IPS DF 6.9 (cell line): ENCODE measurements at places on chromosomes 16 and 17.
A peak's percentile ranks its signal among the peaks of the same experiment; 100 is the strongest.

DNA sequence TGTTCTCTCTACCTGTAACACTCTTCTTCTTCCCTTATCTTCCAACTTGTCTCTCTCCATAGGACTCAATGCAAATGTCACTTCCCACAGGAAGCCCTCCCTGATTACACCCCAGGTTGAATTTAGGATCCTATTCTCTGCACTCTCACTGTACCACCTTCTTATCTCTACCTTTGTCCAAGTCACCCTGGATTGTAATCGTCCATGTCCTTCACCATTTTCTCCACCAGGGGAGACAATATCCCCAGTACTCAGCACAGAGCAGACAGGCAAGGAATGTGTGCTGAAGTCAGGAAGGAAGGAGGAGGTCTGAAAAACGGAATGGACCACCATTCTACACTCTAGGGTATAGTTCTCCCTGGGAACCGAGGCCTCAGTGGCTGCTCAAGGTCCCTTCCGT is 14.2 kb downstream of the C16orf82 start:
- no peak overlapping the region for H3K4me3 ChIP-seq
- DNase-seq = peak; percentile 50
- H3K27me3 ChIP-seq = no peaks in the 10 kb centered on the region
- H3K4me1 ChIP-seq = peaks cover 4% of the 10 kb centered on the region; the same call in 1 of the 2 replicates
- no peak overlapping the region for H3K27ac ChIP-seq

GRCh38 chr16:88377961-88378360 is 4.8 kb upstream of the ZNF469 start:
- no peak for DNase-seq
- no peak overlapping the region for H3K4me3 ChIP-seq
- H3K4me1 ChIP-seq = peaks cover 13% of the 10 kb centered on the region
- no peak overlapping the region for H3K27ac ChIP-seq
- peaks cover 7% of the 10 kb centered on the region for H3K27me3 ChIP-seq

DNA sequence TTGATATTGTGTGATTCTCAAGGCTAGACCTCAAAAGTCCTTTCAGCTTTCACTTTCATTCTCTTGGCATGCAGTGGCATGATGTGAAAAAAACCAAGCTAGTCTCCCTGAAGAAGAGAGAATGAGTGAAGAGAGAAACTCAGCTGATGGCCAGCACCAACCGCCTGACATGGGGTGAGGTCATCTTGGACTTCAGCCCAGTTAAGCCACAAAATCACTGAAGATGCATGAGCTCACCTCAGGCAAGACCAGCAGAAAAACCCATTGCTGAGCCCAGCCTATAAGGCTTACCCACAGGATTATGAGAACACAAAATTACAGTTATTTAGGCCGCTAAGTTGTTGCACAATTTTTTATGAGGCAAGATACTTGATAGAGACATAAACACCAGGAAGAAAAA is 496.5 kb downstream of the TOX3 start:
- no peaks in the 10 kb centered on the region for H3K4me1 ChIP-seq
- no peak overlapping the region for H3K27ac ChIP-seq
- no peak overlapping the region for H3K4me3 ChIP-seq
- DNase-seq = no peak
- H3K27me3 ChIP-seq = no peaks in the 10 kb centered on the region
- no peaks in the 10 kb centered on the region for H3K36me3 ChIP-seq

GRCh38 chr17:59491353-59492090 is 73.9 kb upstream of the DHX40 start:
- no peaks in the 10 kb centered on the region for H3K36me3 ChIP-seq
- H3K4me3 ChIP-seq = no peak overlapping the region
- DNase-seq = no peak

GRCh38 chr17:4535667-4536258 is 19.4 kb downstream of the MYBBP1A start:
- H3K36me3 ChIP-seq = peaks cover 24% of the 10 kb centered on the region
- H3K27ac ChIP-seq = no peak overlapping the region
- no peak for DNase-seq
- H3K4me3 ChIP-seq = no peak overlapping the region
- no peaks in the 10 kb centered on the region for H3K27me3 ChIP-seq
- H3K4me1 ChIP-seq = peaks cover 6% of the 10 kb centered on the region

DNA sequence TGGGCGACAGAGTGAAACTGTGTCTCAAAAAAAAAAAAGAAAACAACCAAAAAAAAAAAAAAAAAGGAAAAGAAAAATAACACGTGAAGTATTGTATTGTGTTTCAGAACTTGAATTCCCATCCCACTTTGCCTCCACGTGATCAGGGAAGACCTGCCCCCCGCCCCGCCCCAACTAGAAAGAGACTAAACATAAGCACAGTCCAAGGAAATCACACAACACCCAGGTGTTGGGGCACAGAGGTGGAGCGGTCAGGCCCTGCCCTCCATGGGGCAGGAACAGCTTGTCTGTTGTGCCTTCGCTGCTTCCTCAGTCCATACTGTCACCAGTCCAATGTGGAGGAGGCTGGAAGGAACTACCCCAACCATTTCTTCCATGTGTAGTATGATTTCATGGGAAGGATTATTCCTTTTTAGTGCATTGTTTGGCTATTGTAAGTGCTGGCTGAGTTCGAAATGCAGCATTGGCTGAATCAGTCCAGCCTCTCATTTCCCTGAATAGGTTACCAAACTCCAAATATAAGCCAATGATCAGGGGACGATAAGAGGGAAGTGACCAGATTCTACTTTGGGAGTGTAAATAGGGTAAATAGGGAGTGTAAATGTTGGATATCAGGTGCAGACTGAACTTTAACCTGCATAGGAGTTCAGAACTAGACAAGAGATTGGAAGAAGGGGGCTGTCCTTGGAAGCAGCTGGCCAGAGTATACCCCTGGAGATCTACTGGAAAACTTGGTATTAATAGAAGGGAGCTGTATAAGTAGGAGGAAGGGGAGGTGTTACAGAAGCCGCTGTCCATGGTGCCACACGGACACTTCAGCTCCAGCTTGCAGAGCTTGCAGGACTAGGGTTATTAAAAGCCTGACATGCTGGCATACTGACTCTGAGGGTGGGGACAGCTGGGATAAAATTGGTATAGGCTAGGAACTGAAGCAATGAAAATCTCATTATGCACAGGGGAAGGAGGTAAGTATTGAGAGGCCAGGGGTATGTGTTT is 50.7 kb downstream of the TANGO6 start:
- no peaks in the 10 kb centered on the region for H3K36me3 ChIP-seq
- peak; percentile 22 for DNase-seq
- H3K27ac ChIP-seq = no peak overlapping the region
- no peaks in the 10 kb centered on the region for H3K27me3 ChIP-seq
- H3K4me1 ChIP-seq = no peaks in the 10 kb centered on the region
- no peak overlapping the region for H3K4me3 ChIP-seq

DNA sequence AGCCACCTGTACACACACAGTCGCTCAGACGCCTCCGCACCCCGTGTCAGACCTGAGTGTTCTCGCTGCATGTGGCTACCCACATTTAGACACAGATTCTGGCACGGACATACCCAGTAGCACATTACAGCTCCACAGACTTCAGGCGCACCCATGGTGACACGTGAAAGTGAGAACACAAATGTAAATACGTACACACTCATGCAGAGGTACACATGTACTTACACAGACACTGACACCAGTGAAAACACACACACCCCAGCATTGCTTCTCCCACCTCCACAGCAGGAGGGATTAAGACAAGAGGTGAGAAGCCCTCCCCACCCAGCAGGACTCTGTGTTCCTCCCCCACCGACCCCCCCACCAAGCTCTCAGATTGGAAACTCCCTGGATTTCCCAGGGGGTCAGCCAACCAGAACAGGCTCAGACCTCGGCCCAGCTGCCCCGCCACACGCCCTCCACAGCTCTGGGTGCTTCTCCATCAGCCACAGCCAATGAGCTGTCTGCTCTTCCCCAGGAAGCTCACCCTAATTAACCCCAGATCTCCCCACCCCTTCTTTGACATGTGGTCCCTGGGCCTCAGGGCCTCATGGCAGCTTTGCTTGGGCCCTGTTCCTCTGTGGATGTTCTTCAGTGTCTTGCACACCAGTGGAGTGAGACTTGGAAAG is 5.3 kb upstream of the FOXN1 start:
- no peak for DNase-seq
- no peaks in the 10 kb centered on the region; the same call in 1 of the 2 replicates for H3K36me3 ChIP-seq
- H3K27ac ChIP-seq = no peak overlapping the region
- no peak overlapping the region for H3K4me3 ChIP-seq

DNA sequence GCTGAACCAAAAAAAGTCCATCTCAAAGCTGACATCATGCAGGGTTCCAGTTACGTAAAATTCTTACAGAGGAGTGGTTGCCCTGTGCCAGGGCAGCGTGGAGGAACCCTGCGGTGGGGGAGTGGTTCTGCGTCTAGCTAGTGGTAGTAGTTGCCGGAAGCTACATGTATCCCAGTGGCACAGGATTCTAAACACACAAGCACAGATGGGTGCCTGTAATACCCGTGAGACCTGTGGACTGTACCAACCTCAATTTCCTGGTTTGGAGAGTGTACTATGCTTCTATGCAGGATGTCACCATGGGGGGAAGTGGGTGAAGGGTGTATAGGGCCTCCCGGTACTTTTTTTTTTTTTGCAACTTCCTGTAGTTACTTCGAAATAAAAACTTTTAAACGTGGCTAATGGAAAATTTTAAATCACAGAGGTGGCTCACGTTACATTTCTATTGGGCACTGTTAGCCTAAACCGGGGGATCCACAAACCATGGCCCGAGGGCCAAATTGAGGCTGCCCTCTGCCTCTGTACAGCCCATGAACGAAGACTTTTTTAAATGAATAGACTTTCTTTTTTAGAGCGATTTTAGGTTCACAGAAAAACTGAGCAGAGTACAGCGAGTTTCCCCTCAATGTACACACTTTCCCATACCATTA is 38.5 kb downstream of the TBC1D16 start:
- H3K4me1 ChIP-seq = peaks cover 10% of the 10 kb centered on the region
- DNase-seq = no peak
- no peak overlapping the region for H3K4me3 ChIP-seq
- no peaks in the 10 kb centered on the region for H3K27me3 ChIP-seq
- H3K36me3 ChIP-seq = peaks cover 8% of the 10 kb centered on the region; the same call in 1 of the 2 replicates
- H3K27ac ChIP-seq = no peak overlapping the region

DNA sequence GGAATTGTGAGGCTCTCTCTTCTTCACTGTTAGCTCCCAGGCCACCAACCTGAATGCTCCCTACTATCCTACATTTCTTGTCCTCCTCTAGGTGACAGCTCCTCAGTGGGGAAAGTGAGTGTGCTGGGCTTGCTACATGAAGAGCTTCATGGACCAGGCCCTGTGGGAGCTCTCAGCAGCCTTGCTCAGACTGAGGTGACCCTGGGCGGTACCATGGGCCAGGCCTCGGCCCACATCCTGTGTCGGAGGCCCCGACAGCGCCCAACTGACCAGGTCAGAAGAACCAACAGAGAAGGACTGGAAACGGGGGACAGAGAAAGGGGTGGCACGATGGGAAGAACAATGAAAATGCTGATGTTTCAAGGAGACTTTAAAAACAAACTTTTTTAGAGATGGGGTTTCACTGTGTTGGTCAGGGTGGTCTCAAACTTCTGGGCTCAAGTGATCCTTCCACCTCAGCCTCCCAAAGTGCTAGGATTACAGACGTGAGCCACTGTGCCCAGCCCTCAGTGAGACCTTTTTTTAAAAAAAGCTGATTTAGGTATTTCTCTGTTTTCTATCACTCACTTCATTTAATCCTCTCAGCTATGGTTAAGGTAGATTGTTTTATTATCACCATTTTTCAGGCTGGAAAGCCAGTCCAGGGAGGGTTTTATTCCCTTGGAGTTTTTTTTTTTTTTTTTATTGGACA is 4.9 kb downstream of the ELP5 start:
- no peak overlapping the region for H3K4me3 ChIP-seq
- H3K4me1 ChIP-seq = no peaks in the 10 kb centered on the region; the same call in 1 of the 2 replicates
- DNase-seq = no peak
- peaks cover 14% of the 10 kb centered on the region; the same call in 1 of the 2 replicates for H3K36me3 ChIP-seq
- no peak overlapping the region for H3K27ac ChIP-seq

- no peak overlapping the region for H3K27ac ChIP-seq
- no peak overlapping the region for H3K4me3 ChIP-seq
- H3K36me3 ChIP-seq = no peaks in the 10 kb centered on the region
- H3K27me3 ChIP-seq = no peaks in the 10 kb centered on the region
Measured at GRCh38 chr17:27109346-27109745, 184.6 kb upstream of the WSB1 start.

DNA sequence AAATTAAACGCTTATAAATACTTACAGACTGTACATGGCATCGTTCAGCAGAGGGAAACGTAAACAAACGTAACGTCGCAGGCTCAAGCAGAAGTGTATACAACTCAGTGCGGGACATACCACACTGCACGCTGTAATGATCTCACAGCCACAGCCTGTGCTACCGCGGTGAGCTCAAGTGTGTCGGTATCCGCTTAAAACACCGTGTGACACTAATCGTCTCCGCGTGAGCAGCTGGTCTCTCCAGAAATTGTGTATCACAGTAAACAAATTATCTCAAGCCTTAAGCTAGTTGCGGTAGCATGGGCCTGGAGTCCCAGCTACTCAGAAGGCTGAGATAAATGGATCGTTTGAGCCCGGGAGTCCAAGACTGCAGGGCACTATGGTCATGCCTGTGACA is 115.3 kb downstream of the ANKRD11 start:
- H3K4me1 ChIP-seq = peaks cover 4% of the 10 kb centered on the region; the same call in 1 of the 2 replicates
- H3K4me3 ChIP-seq = no peak overlapping the region
- no peak for DNase-seq
- no peaks in the 10 kb centered on the region for H3K27me3 ChIP-seq
- no peaks in the 10 kb centered on the region for H3K36me3 ChIP-seq

DNA sequence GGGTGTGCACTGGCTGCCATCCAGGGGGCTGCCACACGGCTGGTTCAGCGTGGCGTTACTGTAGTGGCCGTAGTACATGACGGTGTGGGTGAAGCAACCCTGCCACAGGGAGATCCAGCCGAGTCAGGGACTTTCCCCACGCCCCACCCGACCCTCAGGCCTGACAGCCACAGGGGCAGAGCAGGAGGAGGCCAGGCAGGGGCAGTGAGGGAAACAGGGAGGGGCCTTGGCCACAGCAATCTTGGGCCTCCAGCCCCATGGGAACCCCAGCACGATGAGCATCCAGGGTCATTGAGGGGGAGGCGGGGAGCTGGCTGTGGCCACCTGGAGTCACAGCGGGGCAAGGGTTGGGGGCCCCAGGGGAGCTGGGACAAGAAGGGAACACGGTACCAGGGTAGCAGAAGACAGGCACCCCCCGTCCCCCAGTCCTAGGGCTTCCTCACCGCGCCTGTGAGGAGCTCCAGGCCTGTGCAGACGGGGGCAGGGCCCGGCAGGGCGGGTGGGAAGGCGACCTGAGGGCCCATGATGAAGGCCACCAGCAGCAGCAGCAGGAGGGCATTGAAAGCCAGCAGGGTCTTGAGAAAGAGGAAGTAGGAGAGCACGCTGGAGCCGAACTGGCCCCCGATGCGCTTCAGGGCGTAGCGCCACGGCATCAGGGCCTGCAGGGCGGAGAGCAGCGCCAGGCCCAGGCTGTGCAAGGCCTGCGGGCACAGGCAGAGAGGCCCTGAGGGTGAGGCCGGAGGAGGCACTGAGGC is 4.3 kb downstream of the TMC6 start:
- peaks cover 45% of the 10 kb centered on the region for H3K36me3 ChIP-seq
- no peak overlapping the region for H3K27ac ChIP-seq
- no peaks in the 10 kb centered on the region for H3K27me3 ChIP-seq
- no peak overlapping the region for H3K4me3 ChIP-seq
- peaks cover 6% of the 10 kb centered on the region; the same call in 1 of the 2 replicates for H3K4me1 ChIP-seq

- DNase-seq = no peak
- H3K4me3 ChIP-seq = no peak overlapping the region
- H3K27me3 ChIP-seq = no peaks in the 10 kb centered on the region
- H3K27ac ChIP-seq = no peak overlapping the region
Measured at GRCh38 chr17:48002916-48003416, 32.1 kb downstream of the CDK5RAP3 start.
